ENCODE measurements at places on chromosomes 6 and 20.

DNA sequence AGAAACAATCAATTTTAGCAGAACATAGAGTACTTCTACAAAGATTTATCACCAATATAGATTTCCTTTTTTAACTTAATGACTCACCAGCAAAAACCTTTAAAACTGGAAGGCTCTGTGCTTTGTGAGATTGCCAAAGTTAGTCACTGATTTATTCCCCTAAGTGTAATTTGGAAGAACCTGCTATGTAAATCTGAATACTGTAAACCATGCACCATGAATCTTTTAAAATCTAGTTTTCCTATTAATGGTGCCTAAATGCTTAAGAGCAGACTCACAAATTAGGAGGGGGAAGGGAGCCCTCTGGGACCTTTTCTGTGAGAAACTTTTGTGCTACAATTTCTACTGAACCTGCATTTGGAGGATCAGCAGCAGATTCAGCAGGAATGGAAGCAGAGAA lies 57.8 kb upstream of the PNRC1 start:
- DNase-seq: peak; percentile 39

GRCh38 chr6:4607793-4608192 lies 168.4 kb upstream of the CDYL start:
- no peak for DNase-seq

DNA sequence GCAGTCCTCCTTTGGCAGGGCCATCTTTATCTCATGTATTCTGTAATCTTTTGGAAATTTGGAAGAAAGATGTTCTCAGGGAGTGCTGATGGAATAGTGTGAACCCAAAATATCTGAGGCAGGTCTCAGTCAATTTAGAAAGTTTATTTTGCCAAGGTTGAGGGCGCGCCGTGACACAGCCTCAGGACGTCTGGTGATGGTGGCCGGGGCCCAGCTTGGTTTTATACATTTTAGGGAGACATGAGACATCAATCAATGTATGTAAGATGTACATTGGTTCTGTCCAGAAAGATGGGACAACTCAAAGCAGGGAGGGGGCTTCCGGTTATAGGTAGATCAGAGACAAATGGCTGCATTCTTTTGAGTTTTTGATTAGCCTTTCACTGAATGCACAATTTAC lies 89.8 kb downstream of the ERMARD start:
- no peak for DNase-seq

DNA sequence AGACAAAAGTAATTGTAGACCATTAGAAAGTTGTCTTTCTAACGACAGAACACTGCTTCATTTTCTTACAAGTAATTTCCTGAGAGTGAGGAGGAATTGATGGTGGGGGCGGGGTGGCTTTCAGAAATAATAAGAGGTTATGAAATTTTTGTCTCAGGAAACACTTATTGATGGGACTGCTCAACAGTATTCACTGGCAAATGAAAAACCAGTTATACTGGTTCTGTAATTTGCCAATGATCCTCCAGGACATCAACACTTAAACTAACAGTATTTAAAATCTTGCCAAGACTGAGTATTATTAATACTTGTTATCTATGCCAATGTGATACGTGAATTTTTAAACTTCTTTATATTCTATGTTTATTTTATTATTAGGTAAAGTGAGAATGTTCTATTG lies 41.8 kb upstream of the FUT9 start:
- no peak for DNase-seq

- no peak for DNase-seq
Measured at GRCh38 chr6:16583144-16583762, 178.0 kb downstream of the ATXN1 start.

- no peak for DNase-seq
Measured at GRCh38 chr6:157607317-157608109, 215.5 kb upstream of the SNX9 start.

DNA sequence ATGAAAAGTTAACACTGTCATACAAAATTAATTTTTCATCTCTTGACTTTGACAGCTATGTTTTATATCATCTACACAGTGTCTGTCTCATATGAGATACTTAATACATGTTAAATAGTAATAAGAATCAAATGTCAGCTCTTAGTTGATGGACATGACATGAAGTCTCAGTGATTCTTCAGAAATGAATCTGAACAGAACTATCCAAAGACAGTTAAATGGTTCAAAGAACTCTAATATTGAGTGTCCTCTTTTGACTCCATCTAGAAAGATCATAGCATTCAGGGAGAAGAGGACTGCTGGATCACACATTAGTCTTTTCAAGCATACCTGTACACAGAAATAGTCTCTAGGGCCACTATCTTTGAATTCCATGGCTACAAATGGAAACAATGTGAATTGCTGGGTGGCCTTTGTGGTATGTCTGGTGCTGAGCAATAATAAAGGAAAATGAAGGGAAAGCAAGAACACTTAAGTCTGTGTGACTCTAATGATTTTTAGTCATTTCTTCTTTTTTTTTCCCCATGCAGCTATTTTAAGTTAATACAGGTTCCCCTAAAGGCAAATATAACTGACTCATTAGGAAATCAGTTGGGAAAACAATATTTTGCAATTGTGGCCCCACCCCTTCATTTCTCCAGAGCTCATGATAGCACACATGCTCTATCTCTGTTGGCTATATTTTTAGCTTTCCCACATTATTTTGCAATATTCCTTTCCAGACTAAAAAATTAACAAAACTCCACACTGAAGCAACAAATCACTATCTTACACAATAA lies 367.5 kb downstream of the GRIK2 start:
- no peak for DNase-seq

GRCh38 chr6:51855310-51856082 lies 231.9 kb downstream of the PKHD1 start:
- DNase-seq: peak; percentile 38

GRCh38 chr6:7559196-7559595 lies 17.7 kb downstream of the DSP start:
- no peak for DNase-seq

GRCh38 chr6:33124525-33124901 lies 48.7 kb downstream of the HLA-DPB1 start:
- DNase-seq: no peak

All from muscle of arm (tissue), 14 donors.